ENCODE measurements at places on chromosomes 6 and 20.

- DNase-seq: peak; percentile 55
Observed at GRCh38 chr6:138972226-138972665, 15.8 kb downstream of the REPS1 start.

DNA sequence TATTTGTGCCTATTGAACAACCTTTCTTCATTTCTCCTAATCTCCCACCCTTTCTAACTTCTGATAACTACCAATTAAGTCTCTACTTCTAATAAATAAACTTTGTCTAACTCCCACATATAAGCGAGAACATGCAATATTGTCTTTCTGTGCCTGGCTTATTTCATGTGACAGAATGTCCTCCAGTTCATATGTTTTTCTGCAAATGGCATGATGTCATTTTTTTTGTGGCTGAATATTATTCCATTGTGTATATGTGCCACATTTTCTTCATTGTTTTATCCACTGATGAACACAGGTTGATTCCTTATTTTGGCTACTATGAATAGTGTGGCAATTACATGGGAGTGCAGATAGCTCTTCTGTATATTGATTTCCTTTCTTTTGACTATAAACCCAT is 1041.5 kb upstream of the MANEA start:
- DNase-seq: no peak

DNA sequence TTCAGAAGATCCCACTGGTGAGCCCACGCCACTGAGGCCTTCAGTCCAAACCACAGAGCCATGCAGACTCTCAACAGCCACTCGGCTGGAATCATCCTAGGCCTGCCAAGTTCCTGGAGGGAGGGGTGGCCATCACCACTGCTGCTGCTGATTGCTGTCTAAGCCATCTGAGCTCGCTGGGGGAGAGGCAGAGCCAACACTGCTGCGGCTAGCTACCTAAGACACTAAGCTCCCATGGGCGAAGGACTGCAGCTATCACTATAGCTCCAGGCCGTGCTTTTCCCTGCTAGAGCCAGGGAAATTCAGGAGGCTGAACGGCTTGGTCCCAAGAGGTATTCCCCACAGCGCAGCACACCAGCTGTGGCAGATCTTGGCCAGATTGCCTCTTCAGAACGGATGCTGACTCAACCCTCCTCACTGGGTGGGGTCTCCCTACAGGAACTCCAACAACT is 73.6 kb downstream of the TBC1D32 start:
- DNase-seq: no peak

GRCh38 chr20:63590218-63591146 is 16.4 kb upstream of the HELZ2 start:
- DNase-seq: no peak

DNA sequence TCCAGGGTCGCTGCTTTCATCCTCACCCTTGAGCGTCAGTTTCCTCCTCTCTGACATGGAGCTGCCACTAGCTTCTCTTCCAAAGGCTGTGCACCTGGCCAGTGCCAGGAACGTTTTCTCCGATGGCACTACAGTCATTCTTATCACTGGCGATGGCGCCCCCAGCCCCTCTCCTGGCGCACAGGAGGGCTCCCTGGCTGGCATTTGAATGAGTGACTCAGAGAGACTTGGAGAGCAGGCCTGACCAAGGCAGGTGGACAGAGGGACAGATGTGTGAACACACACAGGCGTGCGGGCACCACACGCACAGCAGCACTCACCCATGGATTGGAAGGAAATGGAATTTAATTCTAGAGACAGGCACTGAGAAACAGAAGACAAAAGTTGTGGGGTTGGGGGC is 77.6 kb downstream of the SRC start:
- DNase-seq: no peak

GRCh38 chr6:26021001-26021349 is 58.4 kb downstream of the TRIM38 start:
- peak; percentile 80 for DNase-seq

GRCh38 chr6:166950443-166950821 is 5.9 kb downstream of the RNASET2 start:
- DNase-seq: no peak

DNA sequence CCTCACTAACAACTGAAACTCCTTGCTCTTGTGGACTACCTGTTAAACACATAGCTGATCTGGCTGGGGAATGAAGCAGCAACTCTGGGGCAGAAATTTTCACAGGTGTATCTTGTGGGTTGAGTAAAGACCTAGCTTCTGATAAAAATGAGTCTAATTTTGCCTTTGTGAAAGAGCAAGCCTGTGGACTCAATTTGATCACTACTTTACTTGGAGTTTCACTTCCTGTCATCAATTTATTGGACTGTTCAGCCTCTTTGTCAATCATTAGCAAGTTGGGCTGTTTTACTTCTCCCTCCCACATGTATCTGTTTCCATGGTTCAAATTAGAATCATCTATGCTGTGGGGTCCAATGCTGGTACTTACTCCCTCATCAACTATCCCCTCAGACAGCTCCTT is 29.6 kb upstream of the CRIP3 start:
- DNase-seq: no peak

DNA sequence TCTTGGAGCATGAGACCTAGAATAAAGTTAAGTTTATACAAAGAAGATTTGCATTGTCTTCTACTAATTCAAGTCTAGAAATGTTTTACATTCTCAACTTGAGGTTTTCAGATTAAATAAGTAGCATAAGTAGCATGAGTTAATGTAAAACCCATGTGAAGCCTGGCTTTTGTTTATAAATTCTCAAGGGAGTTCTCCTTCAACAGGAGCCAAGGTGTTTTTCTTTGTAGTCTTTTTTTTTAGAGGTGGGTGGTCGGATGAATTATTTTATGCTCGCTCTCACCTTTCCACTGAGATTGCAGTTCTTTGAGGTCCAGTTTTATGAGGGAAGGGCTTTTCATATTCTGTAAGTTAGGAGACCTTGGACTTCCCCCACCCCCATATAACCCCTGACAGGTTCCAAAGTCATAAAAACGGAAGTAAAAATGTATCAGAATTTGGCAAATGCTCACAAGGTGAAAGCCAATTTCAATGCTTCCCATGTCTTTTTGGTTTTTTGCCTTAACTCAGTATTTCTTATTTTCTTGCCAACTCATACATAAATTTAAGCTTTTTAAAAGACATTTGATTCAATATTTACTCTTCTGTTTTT is 244.3 kb upstream of the ASCC3 start:
- no peak for DNase-seq

DNA sequence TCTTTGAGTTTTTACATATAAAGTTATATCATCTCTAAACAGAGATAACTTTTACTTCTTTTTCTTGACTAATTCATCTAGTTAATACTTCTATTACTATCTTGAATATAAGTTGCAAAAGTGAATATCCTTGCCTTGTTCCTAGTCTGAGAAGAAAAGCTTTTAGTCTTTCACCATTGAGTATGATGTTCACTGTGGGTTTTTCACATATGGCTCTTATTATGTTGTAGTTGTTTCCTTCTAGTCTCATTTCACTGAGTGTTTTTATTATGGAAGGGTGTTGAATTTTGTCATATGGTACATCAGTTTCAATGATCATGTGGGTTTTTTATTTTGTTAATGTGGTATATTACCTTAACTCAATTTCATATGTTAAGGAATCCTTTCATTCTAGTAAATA is 488.3 kb downstream of the COL12A1 start:
- DNase-seq: no peak

All from RKO (cell line).